ENCODE measurements at places on chromosomes 2 and 18.

DNA sequence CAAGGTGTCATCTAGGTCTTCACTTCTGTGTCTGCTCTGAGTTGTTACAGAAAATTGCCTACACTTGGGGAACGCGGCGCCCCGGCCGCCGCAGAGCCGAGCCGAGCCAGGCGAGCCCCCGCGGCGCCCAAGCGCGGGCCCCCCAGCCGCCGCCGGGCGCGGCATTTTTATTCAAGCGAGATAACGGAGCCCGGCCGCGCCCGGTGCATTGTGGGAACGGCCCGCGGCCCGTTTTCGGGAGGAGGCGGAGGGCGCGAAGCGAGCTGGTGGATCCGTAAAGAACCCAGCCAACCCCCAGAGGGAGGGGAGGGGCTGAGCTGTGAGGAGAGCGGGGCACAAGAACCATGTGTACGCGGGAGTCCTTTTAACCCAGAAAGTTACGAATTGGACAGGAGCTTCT lies 191.8 kb downstream of the FTCDNL1 start:
- no peak for DNase-seq

DNA sequence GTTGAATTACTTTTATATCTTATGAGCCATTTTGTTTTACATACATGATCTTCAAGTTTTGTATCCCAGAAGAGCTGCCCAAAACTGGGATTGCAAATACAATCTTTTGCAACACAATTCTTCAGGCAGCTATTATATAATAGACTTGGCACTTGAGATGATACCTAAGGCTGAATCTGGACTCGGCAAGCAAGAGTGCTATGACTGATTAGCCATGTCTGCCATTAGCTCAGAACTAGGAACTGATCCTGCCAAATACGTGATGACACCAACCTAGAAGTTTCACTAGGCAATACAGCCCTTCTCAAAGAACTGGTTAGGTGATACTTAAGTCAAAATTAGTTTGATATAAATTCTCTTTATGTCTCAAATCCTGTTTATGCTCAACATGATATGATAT lies 619.6 kb downstream of the CPS1 start:
- no peak for DNase-seq

- no peak for DNase-seq
These were observed 1696.7 kb upstream of the PIK3C3 start for GRCh38 chr18:40258311-40258710.

- DNase-seq = no peak
These were observed 3.0 kb upstream of the CNGA3 start for GRCh38 chr2:98343285-98343684.

GRCh38 chr18:58407263-58407648 lies 221.6 kb downstream of the ALPK2 start:
- DNase-seq = no peak

DNA sequence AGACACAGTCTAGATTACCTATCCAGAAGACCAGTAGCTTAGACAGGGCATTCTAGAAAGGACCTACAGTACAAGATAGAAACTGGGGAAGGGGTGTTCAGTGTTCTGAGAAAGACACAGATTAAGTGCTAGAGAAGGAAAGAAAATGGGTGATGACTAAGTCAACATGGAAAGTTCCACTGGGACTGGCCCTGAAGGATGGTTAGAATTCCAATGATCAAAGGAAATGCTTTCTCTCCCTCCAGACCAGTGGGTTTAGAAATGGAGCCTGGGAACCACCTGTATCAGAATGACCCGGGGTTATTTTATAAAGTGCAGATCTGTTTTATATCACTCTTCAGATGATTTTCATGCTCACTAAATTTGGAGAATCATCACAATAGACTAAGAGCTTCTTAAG lies 5.8 kb upstream of the COLEC12 start:
- no peak for DNase-seq

DNA sequence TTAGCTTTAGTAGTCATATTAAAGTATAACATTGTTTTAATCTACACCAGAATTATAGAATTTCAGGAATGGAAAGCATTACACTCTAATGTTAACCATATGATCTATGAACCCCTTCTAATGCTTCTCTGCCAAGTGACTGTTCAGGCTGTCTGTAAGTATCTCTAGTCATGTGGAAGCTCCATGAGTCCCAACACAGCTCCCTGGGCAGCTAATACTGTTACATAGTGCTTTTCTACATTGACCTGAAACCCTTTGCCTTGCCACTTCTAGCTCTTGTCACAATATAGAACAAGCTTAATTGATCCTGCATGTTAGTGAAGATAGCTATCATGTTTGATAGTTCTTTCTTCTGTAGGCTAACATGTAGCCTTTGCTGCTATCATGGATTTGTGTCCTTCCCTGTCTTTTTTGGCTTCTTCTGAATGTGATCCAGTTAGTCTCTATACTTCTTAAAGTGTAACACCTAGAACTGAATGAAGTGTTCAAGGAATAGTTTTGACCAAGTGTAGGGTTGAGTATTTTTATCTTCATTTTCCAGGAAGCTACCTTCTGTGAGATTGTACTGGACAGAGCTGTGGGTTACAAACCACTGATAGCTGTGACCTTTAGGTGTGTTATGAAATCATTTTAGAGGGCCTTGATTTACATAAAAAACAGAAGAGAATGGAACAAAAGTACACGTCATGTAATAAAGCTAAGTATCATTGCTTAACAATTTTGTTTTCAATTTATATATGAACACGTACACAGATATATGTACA lies 23.7 kb downstream of the BABAM2 start:
- no peak for DNase-seq

DNA sequence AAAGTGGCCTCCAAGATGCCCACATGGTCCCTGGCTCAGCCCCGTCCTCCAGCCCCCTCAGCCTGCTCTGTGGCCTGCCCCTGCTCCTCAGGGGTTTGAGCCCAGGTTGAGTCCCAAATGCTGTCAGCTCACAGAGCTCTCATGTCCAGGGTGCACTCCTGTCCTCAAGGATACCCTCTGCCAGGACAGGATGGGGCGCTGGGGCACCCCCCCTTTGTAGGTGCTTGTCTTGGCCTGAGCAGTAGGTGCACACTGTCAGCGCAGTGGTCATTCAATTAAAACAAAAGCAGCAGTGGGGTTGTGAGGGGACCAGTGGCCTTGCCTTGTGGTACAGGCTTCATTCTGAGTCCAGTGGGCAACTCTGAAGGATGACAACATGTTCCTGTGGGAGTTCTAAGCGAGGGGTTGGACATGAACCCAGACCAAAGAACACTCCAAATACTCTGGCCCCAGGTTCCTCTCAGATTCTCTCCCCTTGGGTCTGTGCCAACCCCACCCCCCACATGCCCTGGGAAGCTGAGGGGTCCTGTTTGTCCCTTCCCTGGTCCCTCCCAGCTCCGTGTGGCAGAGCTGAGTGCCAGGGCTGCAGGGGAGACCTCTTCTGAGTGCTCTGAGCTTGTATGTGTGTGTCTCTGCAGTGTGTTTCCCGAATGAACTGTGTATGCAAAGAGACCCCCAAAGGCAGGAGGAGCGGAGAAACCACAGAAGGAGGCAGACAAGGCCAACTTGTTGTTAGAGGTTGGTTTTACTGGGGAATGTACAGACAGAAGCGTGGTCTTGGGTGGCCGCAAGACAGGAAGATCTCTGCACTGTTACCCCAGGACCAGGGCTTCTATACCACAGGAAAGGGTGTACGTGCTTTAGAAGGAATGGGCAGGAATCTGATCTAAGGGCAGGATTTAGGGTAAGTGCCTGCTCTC lies 155.6 kb upstream of the HS6ST1 start:
- DNase-seq = no peak

GRCh38 chr2:212173331-212173730 lies 365.3 kb downstream of the ERBB4 start:
- no peak for DNase-seq

- DNase-seq = no peak
These were observed 52.1 kb upstream of the LYPD6 start for GRCh38 chr2:149278161-149278871.

- no peak for DNase-seq
These were observed 190.8 kb downstream of the SEPTIN10 start for GRCh38 chr2:109422758-109423500.

DNA sequence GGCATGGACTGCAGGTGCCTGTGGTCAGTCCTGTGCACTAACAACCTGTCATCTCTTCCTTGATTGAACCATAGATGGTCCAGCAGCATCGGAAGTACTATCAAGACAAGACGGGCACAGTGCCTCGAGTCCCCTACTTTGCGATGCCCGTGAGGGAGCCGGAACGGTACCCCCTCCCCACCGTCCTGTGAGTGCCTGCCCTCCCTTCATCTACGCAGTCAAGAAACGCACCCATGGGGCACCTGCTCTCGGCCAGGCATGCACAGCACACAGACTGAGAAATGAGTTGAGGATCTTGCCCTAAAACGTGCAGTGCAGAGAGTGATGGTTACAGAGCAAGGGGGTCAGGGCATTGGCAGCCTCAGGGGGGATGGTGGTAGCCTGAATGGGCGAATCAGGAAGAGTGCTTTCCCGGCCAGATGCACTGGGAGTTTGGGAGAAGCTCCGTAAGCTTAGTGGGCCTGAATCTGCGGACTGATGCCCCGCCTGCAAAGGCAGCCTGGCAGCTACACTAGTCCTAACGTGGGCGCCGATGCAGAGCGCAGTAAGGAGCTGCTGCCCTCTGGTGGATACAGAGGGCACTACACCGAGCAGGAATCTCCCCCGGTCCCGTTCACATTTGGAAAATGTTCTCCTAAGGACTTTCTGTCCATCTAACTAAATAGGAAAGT lies 63.6 kb downstream of the CIB4 start:
- DNase-seq = peak; percentile 39

- DNase-seq = no peak
These were observed 126.9 kb upstream of the ZNF516 start for GRCh38 chr18:76621782-76622495.

- peak; percentile 80 for DNase-seq
These were observed 273.0 kb upstream of the ID2 start for GRCh38 chr2:8408560-8409460.

DNA sequence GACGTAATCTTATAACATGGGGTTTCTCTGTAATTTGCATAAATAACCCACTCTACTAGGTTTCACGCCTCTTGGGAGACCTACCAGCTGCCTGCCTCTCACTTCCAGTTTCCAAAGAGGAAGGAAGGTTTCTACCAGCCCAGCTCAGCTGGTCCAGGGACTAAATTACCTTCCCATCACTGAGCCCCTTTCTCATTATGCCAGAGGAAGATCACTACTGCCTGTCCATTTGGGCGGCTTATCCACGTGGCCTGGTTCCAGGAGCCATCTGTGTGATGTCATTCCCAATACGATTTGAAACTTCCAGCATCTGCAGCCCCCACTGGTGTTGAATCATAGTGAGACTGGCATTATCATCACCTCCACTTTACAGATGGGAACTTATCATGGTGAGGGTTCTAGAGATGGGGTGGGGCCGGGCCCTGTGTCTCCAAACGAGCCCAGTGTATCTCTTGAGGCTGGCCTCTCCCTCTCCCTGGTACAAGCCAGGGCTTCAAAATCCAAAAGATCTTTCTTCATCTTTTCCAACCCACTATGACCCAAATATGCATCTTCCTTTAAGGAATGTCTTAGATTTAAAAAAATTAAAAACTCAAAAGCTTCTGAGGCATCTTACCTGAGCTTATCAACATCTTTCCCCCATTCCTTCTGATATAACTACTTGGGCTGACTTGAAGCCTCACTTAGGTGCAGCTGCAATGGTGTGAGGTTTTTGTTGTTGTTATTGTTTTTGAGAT lies 140.8 kb downstream of the DDX1 start:
- DNase-seq = no peak

GRCh38 chr2:175205523-175205922 lies 24.0 kb upstream of the ATP5MC3 start:
- no peak for DNase-seq

- no peak for DNase-seq
These were observed 14.4 kb downstream of the MTHFD2 start for GRCh38 chr2:74212702-74213410.

All from stimulated activated naive CD4-positive, alpha-beta T cell treated with Interleukin-2 at 50 U/mL for 16 hours (primary cell).